Right ventricle myocardium superior (tissue), 1 donor: ENCODE measurements at places on chromosomes 7 and 10. TPM values are rescaled to one million over a fixed set of nuclear protein-coding genes. Genes with fewer than 3 reads are reported as not detected.

The DGKI gene
- total RNA-seq, result 1.4 TPM

- no peak for DNase-seq
These were observed 87.3 kb downstream of the LYZL2 start for GRCh38 chr10:30542001-30542894.

- no peak for DNase-seq
These were observed 7.6 kb upstream of the ADAMTS14 start for GRCh38 chr10:70664702-70665195.

GRCh38 chr10:77428691-77429395 is 208.8 kb downstream of the KCNMA1 start:
- peak; percentile 62 for DNase-seq

DNA sequence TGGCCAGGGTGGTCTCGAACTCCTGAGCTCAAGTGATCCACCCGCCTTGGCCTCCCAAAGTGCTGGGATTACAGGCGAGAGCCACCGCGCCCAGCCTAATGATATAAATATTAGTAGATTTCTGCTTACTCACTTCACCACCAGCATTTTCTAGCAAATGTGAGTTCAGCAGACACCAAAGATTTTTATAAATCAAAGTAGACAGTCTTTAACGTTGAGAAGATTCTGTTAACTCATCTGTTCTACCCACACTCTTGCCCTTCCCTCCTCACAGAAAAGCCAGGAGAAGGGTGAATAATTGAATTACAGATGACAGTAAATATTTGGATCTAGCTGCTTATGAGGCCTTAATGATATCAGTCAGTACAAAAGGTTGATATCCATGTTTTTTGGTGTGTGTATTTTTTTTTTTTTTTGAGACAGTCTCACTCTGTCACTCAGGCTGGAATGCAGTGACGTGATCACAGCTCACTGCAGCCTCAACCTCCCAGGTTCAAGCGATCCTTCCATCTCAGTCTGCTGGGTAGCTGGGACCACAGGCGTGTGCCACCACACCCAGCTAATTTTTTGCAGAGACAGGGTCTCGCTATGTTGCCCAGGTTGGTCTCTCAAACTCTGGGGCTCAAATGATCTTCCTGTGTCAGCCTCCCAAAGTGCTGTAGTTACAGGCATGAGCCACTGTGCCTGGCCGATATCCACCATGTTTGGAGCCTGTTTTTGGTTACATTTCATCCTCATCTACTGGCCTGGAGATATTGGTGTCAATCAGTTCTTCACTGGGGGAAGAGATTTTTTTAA is 120.5 kb downstream of the CUX1 start:
- DNase-seq, result peak; percentile 29

DNA sequence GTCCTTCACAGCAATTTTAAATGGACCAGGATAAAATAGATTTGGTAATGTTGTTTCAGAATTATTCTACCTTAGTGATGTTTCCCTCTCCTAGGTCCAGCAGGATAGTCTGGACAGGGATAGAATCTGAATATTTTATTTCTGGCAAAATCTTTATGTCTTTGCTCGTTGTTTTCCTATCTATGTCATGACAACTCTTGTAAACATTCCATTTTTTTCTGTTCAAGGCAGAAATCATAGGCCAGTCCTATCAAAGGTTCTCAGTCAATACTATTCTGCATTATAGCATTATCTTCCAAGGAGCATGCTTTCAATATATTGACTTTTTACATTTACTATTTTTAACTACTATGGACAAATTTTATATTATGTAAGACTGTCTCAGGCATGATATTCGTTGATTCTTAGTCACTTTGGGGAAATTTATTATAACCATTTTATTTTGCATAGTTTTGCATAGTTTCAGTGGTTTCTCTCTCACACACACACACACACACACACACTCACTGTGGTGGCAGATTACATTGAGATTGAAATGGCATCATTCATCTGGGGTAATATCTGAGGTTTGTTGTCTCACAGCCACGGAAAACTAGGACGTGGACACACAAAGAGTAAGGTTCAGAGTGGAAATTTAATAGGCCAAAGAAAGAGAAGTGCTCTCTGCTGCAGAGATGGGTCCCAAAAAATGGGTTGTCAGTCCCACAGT is 17.2 kb downstream of the TAS2R60 start:
- DNase-seq, result no peak

- DNase-seq, result no peak
These were observed 166.2 kb downstream of the FAM107B start for GRCh38 chr10:14608381-14609001.

The EGFR gene
- total RNA-seq, result 10.1 TPM

The CUL2 gene
- 35.7 TPM for total RNA-seq

DNA sequence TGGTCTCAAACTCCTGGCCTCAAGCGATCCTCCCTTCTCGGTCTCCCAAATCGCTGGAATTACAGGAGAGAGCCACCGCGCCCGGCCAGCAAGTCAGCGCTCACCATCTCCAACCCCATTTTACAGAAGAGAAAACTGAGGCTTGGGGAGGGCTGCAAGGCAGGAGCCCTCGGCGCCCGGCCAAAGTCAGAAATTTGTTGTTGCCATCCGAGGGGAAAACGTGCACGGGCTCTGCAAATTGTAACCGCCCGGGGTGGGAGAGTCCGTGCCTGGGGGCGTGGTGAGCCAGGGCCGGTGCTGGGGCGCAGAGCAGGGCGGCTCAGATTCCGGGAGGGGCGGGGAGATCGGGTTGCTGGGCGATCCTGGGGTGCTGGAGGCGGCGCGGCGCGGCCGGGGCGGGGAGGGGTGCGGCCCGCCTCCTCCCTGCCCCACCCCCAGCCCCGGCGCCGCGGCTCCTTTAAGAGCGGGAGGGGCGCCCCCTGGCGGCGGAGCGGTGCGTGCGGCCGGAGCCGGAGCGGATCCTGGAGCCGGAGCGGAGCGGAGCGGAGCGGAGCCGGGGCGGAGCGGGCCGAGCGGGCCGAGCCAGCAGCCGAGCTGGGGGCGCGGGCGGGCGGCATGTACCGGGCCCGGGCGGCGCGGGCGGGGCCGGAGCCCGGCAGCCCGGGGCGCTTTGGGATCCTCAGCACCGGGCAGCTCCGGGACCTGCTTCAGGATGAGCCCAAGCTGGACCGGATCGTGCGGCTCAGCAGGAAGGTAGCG is at the start of gene VPS37D:
Gene VPS37D, plus strand, starts transcription at position 488 of the 759 bp plus-strand sequence. Its CDS starts 128 bp downstream, at position 616.
- DNase-seq, result peak; percentile 96

DNA sequence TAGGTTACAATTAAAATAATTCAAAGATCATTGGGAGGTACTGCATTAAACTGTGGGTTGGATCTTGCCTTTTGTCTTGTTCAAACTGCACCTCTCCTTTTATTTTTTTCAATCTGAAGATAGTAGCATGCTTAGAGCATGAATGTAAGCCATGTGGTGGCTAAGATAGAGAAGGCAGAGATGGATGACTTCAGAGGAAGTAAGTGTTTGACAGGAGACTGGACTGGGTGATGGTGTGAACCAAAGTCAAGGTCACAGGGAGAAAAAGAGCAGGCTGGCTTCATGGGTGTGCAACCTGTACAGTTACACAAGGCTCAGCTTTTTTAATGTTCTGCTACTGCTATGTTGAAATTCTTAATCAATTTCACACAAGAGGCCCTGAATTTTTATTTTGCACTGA is 85.6 kb downstream of the ZEB1 start:
- no peak for DNase-seq

The TUBAL3 gene
- 0.11 TPM for total RNA-seq
